ENCODE measurements at places on chromosomes 2 and 18.

DNA sequence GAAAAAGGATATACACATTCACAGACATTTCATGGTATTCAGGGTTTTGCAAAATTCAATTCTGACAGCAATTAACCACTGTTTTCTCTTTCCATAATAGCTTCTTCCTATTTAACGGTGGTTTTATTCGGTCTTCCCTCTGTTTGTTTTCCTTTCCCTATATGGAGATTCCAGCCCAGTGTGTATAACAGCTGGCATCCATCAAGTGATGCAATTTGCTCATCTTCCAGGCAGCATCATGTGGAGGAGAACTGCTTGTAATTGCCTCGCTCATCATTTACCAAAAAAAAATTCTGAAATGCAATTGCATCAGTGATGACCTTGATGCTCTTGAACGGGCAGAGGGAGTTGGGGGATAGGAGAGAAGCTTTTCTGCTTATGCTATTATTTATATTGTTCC lies 165.9 kb upstream of the PGAP1 start:
- peak; percentile 87 for DNase-seq

DNA sequence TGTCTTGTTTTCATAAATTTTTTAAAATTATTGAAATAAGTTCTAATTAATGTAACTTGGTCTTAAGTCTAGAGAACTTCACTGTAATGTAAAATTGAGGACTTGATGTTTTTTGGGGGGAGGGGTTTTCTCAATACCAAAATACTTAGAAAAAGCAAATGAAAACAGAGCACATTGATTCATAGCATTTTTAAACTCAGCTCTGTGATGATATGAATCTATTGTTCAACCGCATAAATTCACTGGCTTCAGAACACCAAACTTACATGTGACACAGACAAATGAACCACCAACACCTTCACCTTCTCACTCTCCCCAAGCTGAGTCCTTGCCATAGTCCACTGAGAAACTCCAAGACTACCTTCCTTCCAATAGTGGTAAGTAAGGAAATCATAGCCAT lies 108.2 kb downstream of the ZNF521 start:
- no peak for DNase-seq

DNA sequence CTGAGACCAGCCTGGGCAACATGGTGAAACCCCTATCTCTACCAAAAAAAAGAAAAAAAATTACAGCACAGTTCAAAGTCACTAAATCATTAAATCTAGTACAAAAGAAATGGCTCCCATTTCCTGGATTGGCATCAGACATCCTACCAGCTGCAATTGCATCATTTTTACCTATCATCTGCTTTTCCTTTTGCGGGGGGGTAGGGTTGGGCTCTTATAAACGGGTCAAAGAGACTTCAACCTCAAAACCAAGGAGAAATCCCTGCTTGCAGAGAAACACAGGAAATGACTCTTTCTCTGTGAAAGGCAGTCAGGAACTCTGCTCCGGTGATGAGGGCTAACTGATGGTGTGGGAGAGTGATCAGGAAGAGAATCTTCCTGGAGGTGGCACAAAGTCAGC lies 45.3 kb upstream of the RFX8 start:
- peak; percentile 49 for DNase-seq

GRCh38 chr2:126059379-126059778 lies 596.6 kb upstream of the GYPC start:
- DNase-seq: no peak

GRCh38 chr2:47782381-47782670 lies 619 bp upstream of the MSH6 start:
- no peak for DNase-seq

DNA sequence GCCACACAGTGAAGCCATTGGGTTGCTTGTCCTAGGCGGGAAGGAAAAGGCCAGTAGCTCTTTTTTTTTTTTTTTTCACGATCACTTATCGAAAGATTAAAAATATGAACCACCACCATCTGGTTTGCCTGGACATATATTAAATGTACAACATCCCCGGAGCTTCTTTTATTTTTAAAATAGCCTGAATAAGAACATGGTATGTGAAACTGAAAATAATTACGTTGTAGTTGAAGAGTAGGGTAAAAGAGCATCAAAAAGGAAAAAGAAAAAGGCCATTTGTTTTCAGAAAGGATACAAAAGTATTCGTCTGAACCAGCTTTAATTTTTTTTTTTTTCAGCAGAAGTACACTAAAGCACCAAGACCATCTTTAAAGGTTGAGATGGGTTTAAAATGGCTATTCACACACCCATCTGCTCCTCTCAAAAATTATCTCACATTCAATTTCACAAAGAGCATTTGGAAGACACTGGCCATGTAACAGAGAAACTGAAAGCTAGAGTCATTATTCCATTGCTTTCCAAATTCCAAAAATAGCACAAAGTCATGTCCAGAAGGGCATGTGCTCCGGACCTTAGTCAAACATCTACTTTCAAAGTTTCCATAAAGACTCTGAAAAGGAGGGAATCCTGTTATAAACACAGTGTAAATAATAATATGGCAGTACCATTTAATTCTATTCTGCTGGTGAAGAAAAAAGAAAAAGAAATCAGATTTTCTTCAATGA lies 82.9 kb downstream of the SCN3A start:
- no peak for DNase-seq

DNA sequence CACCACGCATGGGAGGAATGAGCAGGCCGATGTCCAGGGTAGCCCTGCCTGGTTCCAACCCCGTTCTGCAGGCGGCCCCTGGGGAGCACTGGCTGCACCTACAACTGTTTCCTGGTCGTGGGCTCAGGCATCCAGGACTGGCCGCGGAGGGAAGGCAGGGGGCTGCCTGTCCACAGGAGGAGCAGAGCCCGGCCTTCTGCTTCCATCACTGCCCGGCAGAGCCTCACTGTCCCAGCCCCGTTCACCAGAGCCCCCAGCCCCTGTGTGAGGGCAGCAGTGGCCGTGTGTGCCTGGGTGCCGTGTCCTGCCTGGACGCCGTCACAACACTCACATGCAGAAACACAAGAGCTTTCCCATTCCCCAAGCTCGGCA lies 56.2 kb downstream of the KCNG2 start:
- no peak for DNase-seq

- peak; percentile 61 for DNase-seq
Measured at GRCh38 chr18:34322365-34323289, 97.9 kb upstream of the NOL4 start.

DNA sequence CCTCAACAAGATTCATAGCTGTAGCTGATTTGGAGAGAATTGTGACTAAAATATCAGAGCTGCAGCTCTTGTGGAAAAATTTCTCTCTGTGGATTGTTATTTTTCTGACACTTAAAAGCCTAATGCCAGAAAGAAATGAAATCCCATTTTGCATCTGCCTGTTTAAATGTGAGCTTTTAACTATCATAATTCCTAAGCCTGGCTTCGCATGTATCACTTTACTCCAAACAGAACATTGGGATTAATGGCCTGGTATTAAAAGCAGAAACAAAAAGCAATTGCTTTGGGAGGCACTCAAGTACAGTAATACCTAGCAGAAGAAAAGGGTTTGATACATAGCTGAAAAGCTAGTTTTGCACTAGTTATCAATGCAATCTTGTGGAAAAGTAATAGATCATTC lies 164.2 kb upstream of the FSHR start:
- no peak for DNase-seq

- DNase-seq: no peak
Measured at GRCh38 chr2:160336635-160337034, 136.6 kb upstream of the ITGB6 start.

- DNase-seq: no peak
Measured at GRCh38 chr2:8571792-8572499, 109.9 kb upstream of the ID2 start.

DNA sequence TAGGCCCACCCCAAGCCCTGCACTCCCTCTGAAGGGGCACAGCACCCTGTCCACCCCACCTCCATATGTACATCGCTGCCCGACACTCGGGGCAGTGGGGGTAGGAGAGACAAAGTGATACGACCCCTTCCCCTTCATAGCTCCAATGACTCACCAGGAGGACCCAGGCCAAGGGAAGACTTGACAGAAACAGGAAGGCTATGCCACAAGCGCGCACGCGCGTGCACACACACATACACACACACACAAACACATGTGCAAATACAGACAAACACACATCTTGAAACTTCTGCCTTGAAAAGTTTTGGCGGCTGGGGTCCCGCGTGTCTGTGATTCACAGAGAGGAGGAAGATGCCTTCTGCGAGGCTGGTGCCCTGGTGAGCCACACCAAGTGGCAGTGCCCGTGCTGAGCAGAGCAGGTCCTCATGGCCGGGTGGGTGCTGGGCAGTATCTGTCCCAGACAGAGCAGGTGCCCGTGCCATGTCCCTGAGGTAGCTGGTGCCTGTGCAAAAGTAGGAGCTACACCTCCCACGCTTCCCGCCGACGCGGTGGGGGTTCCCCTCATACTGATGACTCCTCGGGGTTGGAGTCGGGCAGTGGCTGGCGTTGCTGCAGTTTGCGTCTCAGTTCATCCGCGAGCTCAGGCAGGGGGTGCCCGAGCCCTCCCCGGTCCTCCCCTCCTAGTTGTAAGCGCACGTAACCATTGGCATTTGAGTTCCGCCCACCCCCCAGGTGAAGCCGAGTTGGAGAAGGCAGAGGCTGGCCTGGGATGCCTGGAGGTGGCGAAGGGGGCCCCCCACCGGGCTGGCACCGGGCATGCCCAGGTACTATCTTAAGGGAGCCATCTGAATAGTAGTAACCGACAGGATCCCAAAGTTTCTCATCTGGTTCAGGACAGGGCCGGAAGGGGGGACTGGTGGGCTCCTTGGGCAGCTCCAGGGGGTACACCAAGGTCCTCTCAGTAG lies 2.5 kb upstream of the ANKRD39 start:
- no peak for DNase-seq

DNA sequence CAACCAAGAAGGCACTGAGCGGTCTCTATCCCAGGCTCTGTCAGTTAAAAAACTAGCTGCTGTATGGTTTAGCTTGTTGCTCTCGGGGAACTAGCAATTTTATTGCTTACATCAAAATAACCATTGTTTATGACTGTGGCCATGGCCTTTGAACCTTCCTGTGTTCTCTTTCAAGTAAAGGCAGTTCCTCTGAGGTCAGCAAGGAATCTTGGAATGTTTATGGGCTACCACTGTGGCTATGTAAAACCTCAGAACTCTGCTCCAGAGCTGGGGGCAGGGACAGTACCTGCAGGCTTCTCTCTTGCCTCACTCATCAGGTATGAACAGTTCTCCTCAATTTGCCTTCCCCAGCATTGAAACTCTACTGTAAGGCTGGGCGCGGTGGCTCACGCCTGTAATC lies 416.0 kb upstream of the NETO1 start:
- peak; percentile 19 for DNase-seq

DNA sequence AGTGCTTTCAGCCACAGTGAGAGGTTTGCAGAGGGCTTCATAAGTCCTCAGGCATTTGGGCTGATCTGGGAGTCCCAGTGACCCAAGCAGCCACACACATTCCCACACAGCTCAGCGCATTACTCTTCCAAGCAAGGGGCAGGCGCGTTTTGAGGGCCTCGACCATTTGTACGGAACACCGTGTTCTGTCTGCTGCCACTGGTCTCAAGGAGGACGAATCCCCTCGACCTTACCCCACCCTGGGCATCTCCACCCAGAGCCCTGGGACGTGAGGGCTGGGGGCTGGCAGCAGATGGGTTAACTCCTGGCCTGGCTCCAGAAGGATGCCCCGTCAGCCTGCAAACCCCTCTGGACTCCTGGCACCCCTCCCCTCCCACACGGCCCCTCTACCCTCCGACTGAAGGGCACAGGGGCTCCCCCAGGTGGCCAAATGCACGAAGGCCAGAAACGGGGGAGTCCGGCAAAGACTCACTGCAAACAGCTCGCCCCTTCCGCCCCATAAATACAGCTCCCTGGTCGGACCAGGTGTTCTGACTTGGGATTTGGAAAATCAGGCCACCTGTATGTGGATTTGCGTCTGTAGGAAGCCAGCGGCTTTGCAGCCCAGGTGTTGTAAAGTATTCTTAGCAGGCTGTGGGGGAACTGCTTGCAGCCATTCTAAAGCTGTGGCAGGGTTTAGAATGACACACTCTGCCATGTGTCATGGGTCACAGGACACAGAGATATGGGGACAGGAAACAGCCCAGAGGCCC lies 33.6 kb upstream of the PTMA start:
- DNase-seq: peak; percentile 60

GRCh38 chr2:25071966-25072365 lies 30.1 kb downstream of the EFR3B start:
- DNase-seq: no peak

GRCh38 chr2:103174711-103175110 lies 412.9 kb downstream of the TMEM182 start:
- DNase-seq: peak; percentile 1

DNA sequence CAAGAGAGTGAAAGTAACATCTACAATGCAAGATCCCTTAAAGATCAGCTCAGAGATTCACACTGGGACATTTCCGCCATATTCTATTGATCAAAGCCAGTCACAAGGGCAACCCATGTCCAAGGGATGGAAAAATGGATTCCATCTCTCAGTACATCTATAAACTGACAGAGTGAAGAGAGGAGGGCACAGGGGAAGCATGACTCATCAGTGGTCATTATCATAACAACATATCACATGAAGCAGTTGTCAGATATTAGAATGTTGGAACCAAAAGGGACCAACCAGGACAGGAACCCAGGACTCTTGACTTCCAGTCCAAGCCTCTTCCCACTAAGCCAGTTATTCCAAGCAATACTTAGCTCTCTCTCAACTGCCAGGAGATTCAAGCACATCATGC lies 54.9 kb upstream of the IGFBP2 start:
- DNase-seq: no peak

GRCh38 chr2:168456521-168457189 lies 583 bp downstream of the CERS6 start:
- peak; percentile 10 for DNase-seq

- peak; percentile 34 for DNase-seq
Measured at GRCh38 chr2:5692561-5693286, 540 bp downstream of the SOX11 start.

GRCh38 chr2:137229834-137230233 lies 464.5 kb downstream of the THSD7B start:
- no peak for DNase-seq

DNA sequence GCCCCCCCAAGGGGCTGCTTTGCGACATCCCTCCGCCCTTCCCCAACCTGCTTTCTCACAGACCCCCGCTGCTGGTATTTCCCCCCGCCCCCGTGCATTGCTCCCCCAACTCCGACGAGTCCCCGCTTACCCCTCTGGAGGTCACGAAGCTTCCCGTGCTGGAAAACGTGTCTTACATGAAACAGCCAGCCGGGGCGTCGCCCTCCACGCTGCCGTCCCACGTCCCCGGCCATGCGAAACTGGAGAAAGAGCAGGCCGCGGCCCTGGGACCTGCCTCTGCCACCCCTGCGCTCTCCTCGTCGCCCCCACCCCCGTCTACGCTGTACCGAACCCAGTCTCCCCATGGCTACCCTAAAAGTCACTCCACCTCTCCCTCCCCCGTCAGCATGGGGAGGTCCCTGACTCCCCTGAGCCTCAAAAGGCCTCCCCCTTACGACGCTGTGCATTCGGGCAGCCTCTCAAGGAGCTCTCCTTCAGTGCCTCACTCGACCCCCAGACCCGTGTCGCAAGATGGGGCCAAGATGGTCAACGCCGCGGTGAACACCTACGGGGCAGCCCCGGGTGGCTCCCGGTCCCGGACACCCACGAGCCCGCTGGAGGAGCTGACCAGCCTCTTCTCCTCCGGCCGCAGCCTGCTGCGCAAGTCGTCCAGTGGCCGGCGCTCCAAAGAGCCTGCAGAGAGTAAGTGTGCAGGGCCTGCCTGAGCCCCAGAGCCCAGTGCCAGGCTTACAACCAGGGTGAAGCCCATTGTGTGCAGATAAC lies 183.0 kb downstream of the NYAP2 start:
- DNase-seq: no peak
